T-helper 2 cell treated with Interferon-gamma antibody and Interleukin-4, amounts not matched to agents 5 μg/mL and 100 μg/mL, for 36 hours (primary cell): ENCODE measurements at places on chromosomes 3 and 15.

- no peak for DNase-seq
Observed at GRCh38 chr15:68767833-68768232, 52.9 kb downstream of the ANP32A start.

GRCh38 chr3:101271728-101272127, 48.6 kb downstream of the IMPG2 start:
- DNase-seq = no peak

DNA sequence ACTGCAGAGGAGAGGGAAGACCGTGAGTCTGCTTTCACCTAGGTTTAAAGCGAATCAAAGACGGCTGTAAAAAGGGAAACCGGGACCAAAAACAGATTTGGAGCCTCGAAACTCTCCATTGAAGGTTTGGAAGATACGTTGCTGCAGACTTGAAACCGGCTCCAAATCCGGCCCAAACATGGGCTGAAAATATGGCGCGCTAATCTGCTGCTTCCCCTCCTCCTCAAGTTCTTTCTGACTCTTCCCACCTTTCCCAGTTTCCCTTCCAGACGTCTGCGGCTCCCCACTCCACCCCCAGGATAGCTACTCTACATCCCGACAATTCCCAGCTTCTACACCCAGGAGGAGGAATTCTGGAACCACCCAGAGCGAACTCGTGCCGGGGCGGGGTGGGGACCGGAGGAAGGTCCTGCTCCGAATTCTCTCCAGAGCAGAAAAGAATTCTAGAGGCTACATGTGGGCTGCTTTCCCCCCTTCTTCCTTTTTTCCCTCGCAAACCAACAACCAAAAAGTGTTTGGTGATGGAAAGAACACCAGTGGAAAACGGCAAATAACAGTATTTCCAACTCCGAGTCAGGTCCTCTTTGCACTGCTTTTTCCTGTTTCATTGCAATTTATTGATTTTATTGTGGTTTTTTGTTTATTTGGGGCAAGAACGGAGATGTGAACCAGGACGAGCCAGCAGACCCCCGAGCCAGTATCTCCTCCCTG, 8.5 kb downstream of the EOMES start:
- DNase-seq = no peak

GRCh38 chr3:155088706-155089345, 8.7 kb downstream of the MME start:
- DNase-seq = no peak

DNA sequence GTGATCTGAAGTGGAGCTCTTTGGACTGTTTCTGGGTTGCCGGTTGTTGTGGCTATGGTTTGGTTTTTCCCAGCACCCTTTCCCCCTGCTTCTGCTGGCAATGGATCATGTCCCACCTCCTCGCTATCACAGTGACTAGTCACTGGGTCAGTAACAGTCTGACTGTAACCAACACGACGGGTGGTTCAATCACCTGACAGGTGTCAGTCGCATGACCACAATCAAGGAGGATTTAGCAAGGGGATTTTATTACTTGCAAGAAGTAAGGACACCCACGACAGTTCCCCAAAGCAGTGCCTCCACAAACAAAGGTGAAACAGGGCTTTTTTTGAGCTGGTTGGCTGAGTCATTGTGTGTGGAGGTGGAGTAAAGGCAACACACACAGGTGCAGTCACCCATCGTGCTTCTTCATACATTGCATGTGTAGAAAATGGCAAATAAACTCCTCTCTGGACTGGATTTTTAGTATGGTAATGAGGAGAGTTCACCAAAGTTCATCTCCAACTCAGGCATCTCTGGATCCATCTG, 58.8 kb upstream of the FAM3D start:
- DNase-seq = no peak

DNA sequence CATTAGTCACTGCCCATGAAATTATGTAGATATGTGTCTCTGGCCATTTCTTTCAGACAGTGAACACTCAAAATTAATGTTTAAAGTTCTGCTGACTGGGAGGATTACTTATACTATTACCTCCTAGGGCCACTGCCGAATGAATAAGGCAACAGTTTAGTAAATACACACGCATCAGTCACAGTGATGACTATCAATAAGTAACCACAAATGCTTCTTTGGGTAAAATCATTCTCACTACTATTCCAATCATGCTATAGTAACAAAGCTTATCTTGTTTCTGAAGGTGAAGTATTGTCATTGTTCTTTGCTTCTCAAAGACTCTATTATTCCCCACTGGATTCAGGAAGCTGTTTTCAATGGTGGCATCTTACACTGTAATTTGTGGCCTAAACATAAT, 478.8 kb downstream of the EPHA3 start:
- DNase-seq = no peak

DNA sequence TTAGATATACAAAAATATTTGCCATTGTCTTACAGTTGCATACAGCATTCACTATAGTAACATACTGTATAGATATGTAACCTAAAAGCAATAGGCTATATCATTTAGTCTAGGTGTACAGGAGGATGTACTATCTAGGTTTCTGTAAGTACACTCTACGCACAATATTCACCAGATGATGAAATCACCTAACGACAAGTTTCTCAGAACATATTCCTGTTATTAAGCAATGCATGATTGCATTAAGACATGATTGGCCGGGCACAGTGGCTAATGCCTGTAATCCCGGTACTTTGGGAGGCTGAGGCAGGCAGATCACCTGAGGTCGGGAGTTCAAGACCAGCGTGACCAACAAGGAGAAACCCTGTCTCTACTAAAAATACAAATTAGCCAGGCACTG, 14.5 kb upstream of the PRKCI start:
- no peak for DNase-seq

GRCh38 chr3:49500732-49501609, 30.9 kb downstream of the DAG1 start:
- no peak for DNase-seq

DNA sequence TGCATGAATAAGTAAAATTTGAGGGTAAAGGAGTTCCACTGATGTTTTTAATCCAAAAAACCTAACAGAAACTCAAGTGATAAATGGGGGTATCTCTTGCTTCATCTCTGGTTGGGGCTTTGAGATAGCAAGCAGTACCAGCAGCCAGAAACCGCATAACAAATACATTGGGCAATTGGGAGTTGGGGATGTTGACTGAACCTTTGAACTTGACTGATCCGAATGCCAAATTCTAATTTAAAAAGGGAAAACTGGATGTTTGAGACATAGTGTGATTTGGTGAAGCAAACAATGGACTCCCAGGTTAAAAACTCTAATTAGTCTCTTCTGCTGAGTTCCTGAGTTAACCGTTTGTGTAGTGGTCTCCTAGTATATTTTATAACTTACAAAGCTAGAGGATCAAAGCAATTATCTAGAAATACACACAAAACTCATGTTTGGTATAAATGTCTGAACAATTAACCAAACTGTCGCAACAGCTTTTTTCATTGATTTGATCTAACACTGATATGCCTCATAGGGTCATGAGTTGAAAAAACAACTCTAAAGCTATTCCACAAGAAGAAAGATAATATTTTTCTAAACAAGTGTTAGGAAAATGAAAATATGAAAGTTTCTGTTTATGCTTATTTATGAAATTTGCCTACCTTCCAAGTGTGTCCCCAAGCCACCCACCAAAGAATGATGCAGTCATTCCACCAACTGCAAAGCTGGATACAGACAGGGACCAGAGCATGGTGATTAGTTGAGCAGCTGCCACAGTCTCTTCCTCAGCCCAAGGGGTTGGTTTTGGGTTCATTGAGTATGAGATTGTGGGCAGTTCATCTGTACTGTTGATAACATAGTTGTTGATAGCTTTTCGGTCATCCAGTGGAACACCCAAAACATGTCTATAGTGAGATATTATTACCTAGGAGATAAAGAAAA, 12.4 kb downstream of the SLC2A2 start:
- no peak for DNase-seq

- DNase-seq = no peak
Observed at GRCh38 chr15:28921919-28922706, 36.3 kb downstream of the APBA2 start.

- no peak for DNase-seq
Observed at GRCh38 chr3:172813462-172813861, 62.9 kb downstream of the ECT2 start.

DNA sequence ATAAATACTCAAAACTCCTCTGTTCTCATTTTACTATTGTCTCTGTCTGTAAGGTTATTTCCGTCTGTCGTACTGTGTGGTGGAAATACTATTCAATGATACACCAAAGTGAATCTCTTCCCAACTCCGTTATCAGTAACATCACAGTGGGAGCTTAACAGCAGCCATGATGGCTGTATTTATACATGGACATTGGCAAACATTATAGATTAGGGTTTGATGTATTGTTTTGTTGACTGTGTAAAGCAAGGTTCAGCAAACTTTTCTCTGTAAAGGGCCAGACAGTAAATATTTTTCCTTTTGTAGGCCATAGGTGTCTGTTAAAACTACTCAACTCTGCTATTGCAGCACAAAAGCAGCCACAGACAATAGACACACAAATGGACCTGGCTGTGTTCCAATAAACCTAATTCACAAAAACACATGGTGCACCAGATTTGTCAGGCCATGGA, 23.2 kb downstream of the LIPC start:
- no peak for DNase-seq
